NCI-H1092 treated with DMSO at 0.1 percent for 48 hours (cell line): ENCODE measurements at places on chromosomes 12 and 14.

- peak; percentile 40 for DNase-seq
Measured at GRCh38 chr12:100668945-100669536, 95.6 kb downstream of the GAS2L3 start.

DNA sequence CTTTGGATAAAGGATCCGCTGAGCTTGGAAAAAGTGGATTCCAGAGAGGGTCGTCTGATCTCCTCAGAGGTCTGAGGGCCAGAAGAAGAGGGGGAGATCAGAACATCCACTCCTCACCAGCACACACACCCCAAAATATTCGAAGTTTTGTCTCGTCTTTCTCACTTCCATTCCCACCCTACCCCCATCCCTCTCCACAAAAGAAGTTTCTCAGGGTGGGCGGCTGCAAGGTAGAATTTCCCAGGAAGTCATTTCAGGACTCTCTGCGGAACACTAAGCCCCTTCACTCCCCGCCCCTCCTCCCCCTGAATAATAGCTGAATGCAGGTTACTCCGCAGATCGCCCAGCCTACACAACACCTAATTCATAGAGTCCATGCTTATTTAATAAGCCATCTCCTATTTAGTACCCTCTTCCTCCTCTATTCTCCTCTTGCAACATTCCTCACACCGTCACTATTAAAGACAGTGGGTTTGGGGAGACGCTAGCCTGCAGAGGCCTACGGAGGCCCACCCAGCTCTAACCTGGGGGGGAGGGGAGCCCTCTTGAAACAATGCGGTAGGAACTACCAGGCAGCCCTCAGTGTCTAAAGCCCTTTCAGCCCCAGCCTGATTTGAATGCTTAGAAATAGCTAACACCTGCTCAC is 649 bp upstream of the SALL2 start:
- DNase-seq, result peak; percentile 75

GRCh38 chr14:99194736-99195135 is 77.3 kb downstream of the BCL11B start:
- no peak for DNase-seq

DNA sequence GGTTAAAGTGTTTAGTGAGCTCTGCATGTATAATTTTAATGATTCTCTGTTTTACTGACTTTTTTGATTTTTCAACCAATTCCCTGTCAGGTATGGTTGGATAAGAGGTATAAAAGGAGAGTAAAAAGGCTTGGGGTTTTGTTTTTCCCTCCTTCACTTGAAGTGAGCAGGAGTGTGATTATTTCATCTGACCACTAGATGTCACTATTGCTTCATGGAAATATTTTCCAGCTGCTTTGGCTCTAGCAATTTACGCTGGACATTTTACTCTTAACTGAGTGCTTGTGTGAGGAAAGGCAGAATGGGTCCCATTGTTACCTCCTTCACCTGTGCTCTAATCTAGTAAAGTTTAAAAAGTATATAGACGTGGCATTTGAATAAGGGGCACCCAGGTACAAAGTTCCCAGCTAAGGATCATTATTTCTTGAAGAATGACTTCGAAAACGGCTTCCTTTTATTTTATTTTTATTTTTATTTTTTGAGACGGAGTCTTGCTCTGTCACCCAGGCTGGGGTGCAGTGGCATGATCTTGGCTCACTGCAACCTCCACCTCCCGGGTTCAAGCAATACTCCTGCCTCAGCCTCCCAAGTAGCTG is 66.5 kb downstream of the TBC1D30 start:
- peak; percentile 71 for DNase-seq

GRCh38 chr12:8078398-8078797 is 3.7 kb upstream of the NECAP1 start:
- DNase-seq, result peak; percentile 13

GRCh38 chr14:104352493-104353220 is 214.3 kb downstream of the KIF26A start:
- DNase-seq, result no peak

- no peak for DNase-seq
Measured at GRCh38 chr14:69351911-69352310, 46.2 kb downstream of the ERH start.

DNA sequence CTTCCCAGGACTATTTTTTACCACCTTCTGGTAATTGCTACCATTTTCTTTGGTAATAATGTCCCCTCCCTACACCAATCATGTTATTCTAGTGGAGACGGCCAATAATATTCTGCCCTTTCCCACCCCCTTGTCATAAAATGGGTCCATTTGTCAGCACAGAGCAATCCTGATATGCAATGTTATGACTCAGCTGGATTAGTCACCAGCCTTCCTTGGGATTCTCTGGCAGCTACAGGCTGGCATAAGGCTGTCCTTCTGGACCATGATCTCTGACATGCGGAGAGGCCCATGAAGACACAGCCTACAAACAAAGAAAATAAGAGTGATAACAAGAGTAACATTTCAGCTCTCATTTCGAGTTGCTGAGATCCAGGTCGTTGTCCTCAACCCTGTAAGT is 222.0 kb upstream of the CPNE8 start:
- DNase-seq, result no peak

GRCh38 chr12:34373926-34374325 is 351.6 kb downstream of the ALG10 start:
- no peak for DNase-seq

- no peak for DNase-seq
Measured at GRCh38 chr14:89384023-89384422, 33.0 kb downstream of the FOXN3 start.

- DNase-seq, result peak; percentile 4
Measured at GRCh38 chr14:49451938-49452337, 134.2 kb downstream of the RPS29 start.

DNA sequence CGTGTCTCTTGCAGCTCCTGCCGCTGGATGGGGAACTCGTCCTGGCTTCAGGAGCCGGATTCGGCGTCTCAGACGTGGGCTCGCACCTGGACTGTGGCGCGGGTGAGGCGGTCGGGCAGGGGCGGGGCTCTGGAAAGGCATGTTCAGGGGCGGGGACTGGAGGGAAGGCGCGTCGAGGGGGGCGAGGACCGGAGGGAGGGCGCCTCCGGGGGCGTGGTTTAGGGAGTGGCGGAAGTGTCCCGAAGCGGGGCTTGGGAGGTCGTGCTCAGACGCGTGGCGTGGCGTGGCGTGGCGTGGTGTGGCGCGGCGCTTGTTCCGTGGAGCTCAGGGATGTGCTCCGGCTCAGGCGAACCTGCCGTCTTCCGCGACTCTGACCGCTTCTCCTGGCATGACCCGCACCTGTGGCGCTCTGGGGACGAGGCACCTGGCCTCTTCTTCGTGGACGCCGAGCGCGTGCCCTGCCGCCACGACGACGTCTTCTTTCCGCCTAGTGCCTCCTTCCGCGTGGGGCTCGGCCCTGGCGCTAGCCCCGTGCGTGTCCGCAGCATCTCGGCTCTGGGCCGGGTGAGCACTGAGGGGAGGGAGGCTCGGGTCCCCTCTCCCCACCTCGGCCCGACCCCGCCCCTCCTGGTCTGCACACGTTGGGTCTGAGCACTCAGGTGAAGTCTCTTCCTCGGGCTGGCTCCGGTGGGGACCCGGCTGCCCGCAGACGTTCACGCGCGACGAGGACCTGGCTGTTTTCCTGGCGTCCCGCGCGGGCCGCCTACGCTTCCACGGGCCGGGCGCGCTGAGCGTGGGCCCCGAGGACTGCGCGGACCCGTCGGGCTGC is 6.2 kb downstream of the AMN start:
- DNase-seq, result peak; percentile 34

- no peak for DNase-seq
Measured at GRCh38 chr14:39369029-39369428, 63.2 kb downstream of the FBXO33 start.

DNA sequence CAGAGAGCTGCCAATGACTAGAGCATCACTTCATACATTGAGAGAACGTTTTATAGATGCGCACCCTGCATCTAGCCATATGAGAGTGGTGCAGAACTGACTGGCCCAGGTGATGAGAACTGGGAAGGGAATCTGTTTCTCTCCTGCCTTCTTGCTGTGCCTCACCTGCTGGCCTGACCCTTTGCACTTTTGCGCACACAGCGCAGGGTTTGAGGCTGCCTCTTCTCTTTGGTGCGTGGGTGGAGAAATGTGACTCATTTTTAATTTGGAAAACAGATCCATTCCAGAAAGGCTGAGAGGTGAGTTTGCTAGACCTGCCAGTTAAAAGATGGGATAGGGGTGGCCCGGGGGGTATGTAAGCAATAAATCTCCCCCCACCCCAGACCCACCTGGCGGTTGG is 453 bp upstream of the ESRRB start:
- DNase-seq, result no peak

GRCh38 chr14:95146079-95146771 is 11.1 kb downstream of the DICER1 start:
- no peak for DNase-seq

DNA sequence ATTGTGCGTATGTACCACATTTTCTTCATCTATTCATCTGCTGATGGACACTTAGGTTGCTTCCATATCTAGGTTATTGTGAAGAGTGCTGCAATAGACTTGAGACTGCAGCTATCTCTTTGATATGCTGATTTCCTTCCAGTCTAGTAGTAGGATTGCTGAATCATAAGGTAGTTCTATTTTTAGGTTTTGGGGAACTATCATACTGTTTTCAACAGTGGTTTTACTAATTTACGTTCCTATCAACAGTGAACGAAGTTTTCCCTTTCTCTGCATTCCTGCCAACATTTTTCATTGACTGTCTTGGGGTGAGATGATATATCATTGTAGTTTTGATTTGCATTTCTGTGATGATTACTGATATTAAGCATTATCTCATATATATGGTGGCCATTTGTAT is 482.2 kb downstream of the SLC16A7 start:
- no peak for DNase-seq

GRCh38 chr12:53048033-53048779 is 1.7 kb upstream of the TNS2 start:
- DNase-seq, result peak; percentile 6

DNA sequence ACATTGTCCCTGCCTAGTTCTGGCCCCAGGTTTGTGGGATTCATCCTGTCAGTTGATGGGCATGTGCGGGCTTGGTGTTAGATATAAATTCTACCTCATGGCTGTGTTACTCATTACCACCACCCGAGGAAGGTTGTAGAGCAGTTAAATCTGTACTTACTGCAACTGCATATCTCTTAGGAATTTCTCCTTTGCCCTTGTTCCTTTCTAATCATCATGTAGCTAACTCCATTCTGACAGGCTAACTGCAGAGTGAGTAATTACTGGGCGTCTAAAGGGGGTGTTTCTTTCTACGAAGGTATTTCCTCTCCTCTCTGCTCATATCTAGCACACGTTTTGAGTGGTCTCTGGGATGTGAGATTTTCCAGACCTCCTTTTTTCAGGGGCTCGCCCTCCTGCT is 1076.7 kb downstream of the TMTC2 start:
- no peak for DNase-seq

DNA sequence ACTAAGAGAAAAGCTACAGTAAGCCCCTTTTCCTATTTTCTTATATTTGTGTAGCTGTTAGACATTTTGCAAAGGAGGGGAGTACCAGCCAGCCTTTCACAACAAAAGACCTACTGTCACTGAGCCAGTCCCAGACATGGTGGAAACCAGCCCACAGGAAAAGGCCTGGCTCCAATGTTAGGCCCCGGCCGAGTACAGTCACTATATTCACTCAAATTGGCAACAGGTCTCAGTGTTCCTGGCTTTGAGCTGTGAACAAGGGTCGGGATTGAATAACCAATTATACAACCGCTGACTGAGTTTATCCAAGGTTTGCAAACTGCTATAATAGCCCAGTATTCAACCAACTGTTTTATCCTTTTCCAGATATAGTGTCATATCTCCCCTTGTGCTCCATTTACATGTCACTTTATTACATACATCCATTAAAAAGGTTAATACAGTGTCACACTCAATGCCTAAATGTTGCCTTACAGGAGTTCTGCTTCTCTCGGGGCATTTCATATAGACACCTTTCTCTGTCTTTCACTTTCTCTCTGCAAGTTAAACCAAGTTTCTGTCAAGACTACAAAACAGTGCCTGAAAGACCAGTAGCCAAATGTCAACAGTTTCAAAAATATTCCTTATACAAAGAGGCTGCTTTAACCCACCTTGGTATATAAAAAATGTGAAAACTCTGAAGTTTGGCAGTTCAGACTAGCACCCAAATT is 178.1 kb downstream of the SOX5 start:
- DNase-seq, result no peak

GRCh38 chr12:113135178-113136127 is at the start of gene RASAL1:
Gene RASAL1, minus strand, starts transcription at chr12:113135761. Its CDS starts 299 bp downstream, at chr12:113135462.
- DNase-seq, result peak; percentile 9

DNA sequence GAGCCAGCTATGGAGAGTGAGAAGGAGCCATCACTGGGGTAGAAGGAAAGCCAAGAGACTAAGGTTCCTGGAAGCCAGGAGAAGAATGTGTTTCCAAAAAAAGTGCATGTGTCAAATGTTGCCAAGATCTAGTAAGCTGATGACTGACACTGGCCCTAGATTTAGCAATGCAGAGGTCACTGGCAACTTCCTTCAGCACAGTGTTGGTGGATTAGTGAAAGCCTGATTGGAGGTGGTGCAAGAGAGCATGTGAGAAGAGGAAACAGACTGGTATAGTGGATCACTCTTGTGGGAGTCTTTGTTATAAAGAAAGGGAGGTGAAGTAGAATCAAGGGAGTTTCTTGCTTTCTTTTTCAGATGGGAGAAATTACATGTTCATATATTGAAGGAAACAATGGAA is 34.1 kb upstream of the CHGA start:
- DNase-seq, result no peak

DNA sequence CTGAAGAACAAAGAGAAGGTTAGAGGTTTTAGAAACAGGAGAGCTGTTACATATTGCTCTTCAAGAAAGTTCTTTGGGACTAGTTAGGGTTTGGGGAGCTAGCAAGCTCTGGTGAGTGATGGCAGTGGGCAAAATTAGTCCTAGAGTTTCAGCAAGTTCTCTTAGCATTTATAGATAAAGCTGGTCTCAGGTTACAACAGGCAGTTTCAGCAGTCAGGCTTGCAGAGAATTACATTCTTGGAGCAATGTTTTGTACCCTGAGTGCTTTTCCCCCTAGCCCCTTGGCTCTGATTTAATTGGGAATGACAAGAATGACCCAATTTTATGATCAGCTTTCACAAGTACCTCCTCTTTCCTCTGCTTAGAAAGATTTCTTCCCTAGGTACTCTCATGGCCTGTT is 21.4 kb upstream of the EID3 start:
- DNase-seq, result no peak

GRCh38 chr12:121626853-121627640 is 717 bp downstream of the ORAI1 start:
- peak; percentile 34 for DNase-seq

GRCh38 chr14:102826161-102826560 is 48.9 kb downstream of the TRAF3 start:
- DNase-seq, result no peak
